ENCODE measurements at places on chromosomes 2 and 18.
A peak's percentile ranks its signal among the peaks of the same experiment; 100 is the strongest.

- DNase-seq, result no peak
These were observed 115.2 kb downstream of the GFPT1 start for GRCh38 chr2:69271831-69272257.

GRCh38 chr2:121289271-121289670 is 4.3 kb upstream of the TFCP2L1 start:
- DNase-seq, result no peak

- no peak for DNase-seq
These were observed 265.1 kb upstream of the OSR1 start for GRCh38 chr2:19623488-19623887.

GRCh38 chr2:148967578-148967977 is 70.9 kb upstream of the LYPD6B start:
- DNase-seq, result no peak

- DNase-seq, result no peak
These were observed 35.5 kb upstream of the SLC35F5 start for GRCh38 chr2:113791697-113792590.

- DNase-seq, result no peak
These were observed 15.0 kb upstream of the FMNL2 start for GRCh38 chr2:152319822-152320570.

DNA sequence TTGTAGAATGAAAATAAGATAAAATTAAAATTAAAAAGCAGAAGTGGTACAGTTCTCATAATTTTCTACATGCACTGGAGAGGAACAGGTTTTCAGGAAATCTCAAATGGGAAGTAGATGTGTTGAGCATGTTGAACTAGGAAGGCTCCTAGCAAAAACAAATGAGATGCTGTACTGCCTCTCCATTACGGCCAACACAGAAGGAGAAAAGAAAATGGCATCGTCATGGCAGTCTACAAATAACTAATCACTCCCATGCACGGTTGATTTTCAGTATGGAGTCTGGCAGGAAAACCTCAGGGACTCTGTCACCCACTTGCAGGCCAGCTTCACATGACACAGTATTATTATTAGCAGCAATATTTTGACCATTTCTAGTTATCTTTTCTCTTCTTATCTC is 278.7 kb downstream of the NRXN1 start:
- DNase-seq, result no peak

GRCh38 chr2:9091811-9092210 is 88.3 kb upstream of the MBOAT2 start:
- DNase-seq, result no peak

DNA sequence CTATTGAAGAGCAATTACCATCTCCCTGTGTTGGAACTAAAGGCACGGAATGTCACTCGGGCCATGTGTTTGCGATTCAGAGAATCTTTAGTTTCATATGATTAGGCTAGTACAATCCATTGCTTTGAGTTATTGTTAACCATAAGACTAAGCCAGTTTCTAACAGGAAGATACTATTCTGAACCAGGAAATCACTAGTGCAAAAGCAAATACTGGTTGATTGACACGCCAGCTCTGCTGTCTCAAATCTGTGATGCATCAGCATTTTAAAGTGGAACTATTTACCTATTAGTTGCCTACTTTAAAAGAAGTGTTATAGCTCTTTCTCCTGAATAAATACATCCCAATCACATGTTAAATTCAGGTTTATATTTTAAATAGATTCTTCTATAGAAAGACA is 61.9 kb downstream of the AFTPH start:
- no peak for DNase-seq

DNA sequence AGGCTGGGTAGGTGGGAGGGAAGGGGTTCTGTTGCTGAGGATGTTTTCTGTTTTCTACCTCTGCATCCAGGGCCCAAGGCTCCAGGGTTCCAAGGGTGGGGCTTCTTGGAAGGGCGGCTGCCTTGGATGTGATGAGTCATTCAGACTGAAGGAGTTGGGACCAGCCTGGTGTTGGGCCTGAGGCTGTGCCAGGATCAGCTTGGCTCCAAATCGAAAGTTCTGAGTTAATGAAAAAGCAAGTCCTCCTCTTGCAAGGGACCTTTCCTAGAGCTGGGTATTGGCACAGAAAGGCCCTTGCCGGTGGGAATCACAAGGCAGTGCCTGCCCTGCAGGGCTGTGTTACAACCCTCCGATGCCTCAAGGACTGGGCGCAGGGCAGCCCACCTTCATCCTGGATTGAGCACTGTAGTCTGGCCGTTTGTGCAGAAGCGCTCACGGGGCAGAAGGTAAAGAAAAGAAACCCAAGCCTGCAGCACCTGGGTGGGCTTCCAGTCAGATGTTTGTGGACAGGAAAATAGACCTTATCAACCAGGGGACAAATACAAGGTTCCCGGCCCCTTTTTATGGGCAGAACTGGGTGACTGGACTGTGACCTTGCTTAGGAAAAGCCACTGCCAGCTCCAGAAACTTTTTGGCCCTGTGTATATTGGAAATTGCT is 52.5 kb upstream of the MCFD2 start:
- DNase-seq, result peak; percentile 66

DNA sequence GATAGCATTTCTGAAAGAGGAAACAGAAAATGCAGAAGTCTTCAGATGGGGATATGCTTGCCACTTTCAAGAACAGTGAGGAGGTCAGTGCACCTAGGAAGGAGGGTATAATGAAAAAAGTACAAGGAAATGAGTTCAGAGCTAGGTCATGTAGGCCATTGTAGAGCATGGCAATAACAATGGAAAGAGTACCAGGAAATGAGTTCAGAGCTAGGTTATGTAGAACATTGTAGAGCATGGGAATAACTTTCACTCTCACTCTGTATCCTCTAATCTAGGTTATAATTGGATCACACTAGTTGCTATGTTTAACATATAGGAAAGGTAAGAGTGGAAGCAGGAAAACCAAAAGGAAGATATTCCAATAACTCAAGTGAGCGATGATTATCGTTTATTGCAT is 12.3 kb downstream of the SCG2 start:
- DNase-seq, result no peak

DNA sequence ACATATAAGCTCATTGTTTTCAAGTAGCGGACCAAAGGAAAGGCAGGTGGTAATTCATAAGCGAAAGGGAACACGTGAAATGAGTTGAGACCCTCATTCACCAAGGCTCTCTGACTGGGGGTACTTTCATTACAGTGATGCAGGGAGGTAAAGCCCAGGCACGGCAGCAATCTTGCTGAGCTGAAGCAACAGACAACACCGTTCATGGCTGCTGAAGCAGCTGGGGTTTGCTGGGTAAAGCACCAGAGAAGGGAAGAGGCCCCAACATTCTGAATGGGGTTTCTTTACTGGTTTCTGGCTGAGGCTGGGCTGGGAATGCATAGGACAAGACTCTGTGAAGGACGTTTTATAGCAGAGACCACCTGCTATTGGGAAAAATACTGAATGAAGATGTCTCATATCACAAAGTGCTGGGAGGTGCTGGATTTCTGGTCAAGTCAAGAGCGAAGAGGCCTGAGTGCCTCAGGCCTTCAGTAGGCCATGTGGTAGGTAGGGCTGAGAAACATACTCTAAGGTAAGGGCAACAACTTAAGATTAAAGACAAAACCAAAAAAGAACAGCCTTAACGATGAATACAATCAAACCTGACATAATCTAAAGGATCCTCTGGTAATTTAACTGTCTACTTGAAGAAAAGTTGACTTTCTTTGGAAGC is 324.7 kb upstream of the PIK3C3 start:
- DNase-seq, result no peak

DNA sequence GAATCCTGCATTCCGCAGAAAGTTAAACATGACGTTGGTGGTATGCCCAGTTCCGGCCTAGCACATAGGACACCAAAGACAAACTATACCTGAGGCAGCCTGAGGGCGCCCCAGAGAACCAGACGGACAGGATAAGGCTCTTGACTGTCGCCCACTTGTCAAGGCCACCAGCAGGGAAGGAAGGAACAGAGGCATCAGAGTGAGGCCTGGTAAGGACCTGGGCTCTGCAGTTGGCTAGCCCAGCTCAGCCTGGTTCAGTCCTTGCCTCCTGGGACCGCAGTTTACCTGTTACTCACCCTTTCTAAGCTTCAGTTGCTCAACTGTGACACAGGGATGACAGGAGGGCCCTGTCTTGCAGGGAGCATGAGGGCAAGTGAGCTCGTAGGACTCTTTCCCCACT is 82.1 kb downstream of the ACTR2 start:
- DNase-seq, result no peak

- no peak for DNase-seq
These were observed 187.5 kb upstream of the MAP2 start for GRCh38 chr2:209236377-209236776.
